ENCODE measurements at places on chromosomes 4 and X.
A peak's percentile ranks its signal among the peaks of the same experiment; 100 is the strongest.

- no peak for DNase-seq
Observed at GRCh38 chr4:68416591-68416990, 30.7 kb upstream of the TMPRSS11E start.

DNA sequence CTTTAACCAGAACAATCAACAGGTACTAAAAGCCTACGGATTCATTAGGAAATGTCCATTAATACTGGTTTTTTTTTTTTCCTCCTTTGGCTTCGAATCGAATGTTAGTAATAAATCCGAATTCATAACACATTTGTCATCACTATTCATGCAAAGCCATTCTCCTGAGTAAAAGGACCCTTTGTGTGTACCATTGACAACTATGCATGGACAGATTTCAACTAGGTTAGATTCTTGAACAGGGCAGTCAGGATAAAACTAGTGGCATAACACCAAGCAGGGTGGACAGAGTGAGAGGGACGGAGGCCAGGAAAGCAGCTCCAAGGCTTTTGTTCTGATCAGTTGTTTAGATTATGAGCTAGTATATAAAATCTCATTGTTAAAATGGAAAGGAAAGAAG, 1722.0 kb upstream of the TENM3 start:
- no peak for DNase-seq

- no peak for DNase-seq
Observed at GRCh38 chr4:92600638-92601037, 296.9 kb downstream of the GRID2 start.

DNA sequence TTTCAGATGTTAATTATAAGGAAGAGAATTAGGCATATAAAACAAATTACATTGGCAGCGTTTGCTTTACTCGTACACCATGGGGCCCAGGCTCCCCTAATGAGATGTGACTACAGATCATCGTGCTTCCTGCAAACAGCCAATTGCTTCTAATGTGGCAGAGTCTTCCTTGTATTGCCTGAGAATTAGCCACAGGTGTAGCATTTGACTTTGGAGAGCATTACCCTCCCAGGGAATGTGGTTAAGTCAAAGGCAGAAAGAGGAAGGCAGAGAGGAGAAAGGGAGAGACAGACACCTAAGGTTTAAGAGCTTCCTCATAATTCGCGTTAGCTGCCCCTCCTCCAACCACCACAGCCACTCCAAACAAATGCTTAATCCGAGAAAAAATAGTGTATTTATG, 97.0 kb downstream of the MID1IP1 start:
- DNase-seq, result no peak

- no peak for DNase-seq
Observed at GRCh38 chr4:149370785-149371420, 444.7 kb downstream of the IQCM start.

GRCh38 chr4:70666369-70666768, at the start of gene JCHAIN:
Gene JCHAIN, minus strand, starts transcription at chr4:70666508. Its CDS starts 18 bp downstream, at chr4:70666490.
- no peak for DNase-seq

DNA sequence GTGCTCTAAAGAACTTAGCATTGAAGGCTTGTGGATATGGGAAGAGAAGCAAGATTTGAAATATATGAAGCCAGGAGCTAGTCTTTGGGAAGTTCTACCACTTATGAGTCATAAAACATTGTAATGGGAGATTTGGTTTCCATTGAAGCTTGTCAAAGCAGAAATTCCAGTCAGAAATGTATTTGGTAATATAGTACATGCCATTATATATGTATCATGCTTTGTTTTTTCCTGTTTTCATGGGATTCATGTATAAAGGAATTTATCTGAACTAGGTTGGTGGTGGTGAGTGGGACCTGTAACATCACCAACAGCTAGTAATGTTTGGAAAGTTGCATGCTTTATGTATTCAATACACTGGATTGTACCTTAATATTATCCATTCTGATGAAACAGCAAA, 14.6 kb upstream of the DCAF8L2 start:
- DNase-seq, result no peak

DNA sequence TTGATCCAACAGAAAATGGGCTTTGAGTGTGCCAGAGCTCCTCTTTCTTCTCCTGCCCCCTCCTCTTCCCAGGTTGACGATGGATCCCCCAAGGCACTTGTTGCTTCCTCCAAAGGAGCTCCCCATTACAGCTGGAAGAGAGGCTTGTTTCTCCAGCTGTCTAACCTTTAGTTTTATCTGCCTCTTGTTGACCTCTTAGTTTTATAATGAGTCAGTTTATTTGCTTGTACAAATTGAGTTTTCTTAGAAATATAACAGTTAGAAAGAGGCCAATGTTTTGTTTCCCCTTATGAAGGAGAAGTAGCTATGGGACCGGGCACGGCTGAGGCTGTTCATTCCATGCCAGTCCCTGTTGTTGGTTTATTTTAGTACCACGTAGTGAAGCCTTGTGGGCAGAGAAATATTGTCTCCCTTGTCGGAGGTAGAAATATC, 158.2 kb downstream of the SPRY1 start:
- DNase-seq, result no peak

DNA sequence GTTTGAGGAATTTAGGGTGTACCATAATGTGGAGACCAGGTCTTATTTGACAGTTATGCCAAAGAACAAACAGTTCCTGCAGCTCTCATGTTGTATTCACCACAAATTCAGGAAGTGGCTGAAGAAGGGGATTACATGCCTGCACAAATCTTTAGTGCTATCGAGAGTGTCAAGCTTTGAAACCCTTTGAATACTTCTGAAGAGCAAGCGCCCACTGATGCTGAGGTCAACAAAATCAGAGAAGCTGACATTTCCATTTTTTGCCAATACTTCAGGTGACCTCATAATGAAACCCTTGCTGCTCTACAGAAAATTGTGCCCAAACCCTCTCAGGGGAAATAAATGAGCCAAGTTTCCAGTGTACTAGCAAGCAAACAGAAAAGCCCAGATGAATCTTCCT, 28.4 kb downstream of the PAK3 start:
- no peak for DNase-seq

DNA sequence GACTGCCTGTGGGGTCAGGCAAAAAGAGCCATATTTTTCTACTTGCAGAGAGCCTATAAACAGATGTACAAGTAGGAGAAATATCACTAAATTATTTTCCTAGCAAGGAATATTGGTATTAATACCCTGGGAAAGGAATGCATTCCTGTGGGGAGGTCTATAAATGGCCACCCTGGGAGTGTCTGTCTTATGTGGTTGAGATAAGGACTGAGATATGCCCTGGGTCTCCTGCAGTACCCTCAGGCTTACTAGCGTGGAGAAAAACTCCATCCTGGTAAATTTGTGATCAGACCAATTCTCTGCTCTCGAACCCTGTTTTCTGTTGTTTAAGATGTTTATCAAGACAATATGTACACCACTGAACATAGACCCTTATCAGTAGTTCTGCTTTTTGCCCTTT, 35.4 kb downstream of the C4orf33 start:
- no peak for DNase-seq

DNA sequence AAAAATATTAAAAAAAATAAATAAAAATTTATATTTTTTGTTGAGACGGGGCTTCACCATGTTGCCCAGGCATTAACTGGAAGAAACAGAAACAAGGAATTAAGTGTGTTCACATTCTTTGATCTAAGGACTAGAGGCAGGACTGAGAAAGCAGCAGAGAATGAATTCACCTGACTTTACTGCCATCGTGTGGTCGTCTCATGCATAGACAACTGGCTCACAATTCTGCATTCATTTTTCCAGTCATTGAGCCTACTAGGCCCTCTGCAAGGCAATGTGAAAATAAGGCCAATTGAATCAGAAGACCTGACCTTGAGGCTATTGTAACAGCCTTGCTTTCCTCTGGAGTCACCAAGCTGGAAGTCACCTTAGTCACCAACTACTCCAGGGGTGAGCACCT, 37.4 kb downstream of the LHFPL1 start:
- DNase-seq, result peak; percentile 2

DNA sequence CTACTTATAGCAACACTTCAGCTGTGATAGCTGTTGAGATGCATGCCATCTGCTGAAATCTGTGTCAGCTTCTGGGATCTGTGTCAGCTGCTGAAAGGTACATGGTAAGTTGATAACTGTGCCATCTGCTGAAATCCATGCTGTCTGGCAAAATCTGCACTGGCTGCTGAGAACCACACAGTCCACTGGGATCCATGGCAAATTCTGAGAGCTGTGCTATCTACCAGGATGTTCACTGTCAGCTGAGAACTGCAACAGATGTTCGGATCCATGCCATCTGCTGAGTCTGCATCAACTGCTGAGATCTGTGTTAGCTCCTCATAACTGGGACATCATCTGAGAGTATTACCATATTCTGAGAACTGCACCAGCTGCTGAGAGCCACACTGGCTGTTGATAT, 430.5 kb upstream of the POU3F4 start:
- no peak for DNase-seq

DNA sequence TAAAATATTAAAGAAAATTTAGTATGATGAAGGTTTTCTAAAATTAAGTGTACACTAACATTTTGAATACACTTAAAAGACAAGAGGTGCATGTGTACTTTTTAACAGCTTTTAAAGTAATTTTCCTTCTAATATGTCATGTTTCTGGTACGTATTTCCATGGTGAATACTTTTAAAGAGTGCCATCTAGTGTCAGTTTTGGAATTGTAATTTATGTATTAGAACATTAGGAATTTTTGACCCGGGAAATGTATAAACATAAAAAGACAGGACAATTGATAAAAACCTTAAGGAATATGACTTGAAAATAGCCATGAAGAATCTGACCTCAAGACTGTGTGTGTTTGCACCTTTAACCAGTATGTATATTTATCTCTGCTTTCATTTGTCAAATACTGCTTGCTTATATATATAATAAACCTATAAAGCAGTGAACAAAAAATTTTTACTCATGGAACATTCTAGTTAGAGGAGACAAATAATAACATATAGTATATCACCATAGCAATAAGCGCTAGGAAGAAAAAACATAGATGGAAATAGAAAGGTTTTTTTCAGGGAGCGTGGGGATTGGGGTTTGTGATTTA, 7.2 kb downstream of the GSTCD start:
- no peak for DNase-seq

- DNase-seq, result no peak
Observed at GRCh38 chr4:30959781-30960485, 239.8 kb downstream of the PCDH7 start.
